SIG-M5 (cell line): ENCODE measurements at places on chromosomes 2 and 18.

DNA sequence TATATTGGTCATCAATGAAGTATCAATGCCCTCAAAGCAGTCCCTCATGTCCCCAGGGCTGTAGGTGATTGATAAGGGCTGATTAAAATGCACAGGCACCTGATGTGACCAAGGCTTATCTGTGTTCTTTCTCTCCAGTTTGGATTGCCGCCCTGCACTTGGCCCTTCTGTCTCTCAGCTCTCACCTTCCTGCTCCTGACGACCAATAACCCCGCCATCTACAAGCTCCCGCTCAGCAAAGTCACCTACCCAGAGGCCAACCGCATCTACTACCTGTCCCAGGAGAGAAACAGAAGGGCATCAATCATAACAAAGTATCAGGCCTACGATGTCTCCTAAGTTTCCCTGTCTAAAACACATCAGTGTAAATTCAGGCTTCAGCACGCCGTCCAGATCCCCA lies 41.8 kb upstream of the SLC14A1 start:
- no peak for DNase-seq

- DNase-seq = no peak
Measured at GRCh38 chr18:58359218-58359617, 269.7 kb downstream of the ALPK2 start.

DNA sequence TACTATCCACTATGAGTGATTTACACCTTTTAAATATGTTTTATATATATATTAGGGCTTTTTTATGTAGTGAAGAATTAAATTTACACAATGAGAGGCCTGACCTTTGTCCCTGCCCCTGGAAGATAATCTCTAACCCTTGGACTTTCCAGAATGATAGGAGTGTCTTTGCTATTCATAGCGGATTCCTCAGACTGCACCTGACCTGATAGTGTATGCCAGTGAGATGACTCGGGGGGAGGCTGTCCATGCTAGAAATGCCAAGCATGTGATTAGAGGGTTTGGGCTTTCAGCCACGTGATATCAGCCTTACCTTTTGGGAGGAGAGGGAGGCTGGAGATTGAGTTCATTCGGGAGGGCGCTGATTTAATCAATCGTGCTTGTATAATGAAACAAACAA lies 44.1 kb upstream of the LHCGR start:
- no peak for DNase-seq

DNA sequence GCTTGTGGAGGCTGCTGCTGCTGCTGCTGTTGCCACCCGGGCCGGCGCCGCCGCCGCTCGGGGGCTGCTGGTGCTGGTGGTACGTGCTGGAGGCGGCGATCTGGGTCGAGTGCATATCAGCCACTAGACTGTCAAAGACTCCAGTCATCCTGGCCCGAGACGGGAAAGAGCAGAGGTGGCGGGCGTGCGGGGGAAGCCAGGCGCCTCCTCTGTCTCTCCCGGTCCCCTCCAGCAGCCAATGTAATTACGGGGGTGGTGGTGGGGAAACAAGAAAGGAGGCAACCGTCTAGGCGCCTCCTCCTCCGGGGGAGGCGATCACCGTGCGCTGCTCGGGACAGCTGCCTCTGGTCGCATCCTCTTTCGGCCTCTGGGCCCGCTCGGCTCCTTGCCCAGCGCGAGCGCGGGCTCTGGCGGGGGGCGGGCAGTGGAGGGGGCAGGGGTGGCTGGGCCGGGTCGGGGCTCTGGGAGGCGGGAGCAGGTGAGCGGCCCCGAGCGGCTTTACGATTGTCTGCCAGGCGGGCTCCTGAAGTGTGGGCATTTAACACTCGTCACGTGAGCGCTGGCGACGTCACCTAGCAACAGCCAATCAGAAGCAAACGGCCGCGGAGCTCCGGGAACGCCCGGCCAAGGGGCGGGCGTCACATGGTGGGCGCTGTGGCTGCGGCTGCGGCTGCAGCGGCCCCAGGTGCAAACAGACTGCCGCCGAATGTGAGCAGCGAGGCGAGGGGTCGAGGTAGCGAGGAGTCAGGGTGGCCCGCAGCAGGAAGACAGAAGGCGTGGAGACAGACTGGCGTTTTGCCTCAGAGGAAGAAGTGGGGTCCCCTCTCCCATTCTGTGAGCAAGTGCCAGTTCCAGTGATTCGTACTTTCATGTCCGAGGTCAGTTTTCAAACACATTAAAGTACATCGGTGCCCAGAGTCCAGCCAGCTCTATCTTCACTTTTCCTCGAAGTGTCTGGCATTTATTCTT lies at the start of gene DLX2:
TSS of gene DLX2 (minus strand) at position 510 of the 969 bp plus-strand sequence. CDS start at position 148, 362 bp downstream.
- peak; percentile 49 for DNase-seq

DNA sequence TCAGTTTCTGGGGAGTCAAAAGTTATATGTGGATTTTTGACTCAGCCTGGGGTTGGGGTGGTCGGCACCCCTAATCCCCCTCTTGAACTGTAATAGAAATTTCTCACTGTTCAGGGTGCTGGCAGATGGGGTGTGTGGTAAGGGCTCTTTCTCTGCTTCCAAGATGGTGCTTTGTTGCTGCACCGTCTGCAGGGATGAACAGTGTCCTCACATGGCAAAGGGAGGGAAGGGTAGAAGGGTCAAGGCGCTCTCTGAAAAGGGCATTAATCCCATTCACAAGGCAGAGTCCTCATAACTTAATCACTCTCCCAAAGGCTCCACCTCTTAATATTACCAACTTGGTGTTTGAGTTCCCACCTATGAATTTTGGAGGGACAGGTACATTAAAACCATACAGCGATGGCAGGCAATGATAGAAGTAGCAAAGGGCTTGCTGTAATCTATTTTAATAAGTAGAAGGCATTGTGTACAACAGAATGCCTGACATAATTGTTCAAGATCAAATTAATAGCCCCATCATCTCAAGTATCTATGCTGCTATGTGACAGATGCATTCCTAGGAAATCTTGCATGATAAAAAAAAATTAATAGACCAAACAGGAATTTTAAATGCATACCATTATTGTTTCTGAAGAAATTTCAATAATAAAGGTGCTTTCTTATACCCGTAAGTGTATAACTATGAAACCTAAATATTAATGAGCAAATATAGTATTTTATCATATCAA lies 28.1 kb downstream of the MMADHC start:
- DNase-seq = no peak

- DNase-seq = no peak
Measured at GRCh38 chr2:241141214-241141770, 8.0 kb downstream of the PASK start.

DNA sequence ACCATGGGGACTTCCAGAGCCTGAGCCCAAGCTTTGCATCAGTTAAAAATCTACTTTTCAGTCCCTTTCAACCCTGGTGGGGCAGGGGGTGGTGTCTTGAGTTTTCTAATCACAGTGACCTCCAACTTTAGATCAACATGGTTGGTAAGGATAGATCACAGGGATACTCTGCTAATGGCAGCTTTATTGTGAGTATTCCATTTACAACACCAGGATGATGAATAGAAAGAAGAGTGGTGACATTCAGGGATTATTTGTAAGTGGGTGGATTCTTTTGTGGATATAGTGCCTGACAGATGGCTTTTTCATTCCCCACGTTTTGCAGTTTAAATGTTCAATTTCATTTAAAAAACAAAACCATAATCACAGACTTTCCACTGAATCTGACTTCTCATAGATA lies 51.3 kb downstream of the ZNF532 start:
- no peak for DNase-seq

- DNase-seq = no peak
Measured at GRCh38 chr2:181916726-181917718, 25.5 kb downstream of the ITPRID2 start.

- DNase-seq = no peak
Measured at GRCh38 chr2:240791221-240791800, 28.7 kb downstream of the KIF1A start.

GRCh38 chr2:226766352-226767055 lies 33.1 kb downstream of the IRS1 start:
- no peak for DNase-seq

DNA sequence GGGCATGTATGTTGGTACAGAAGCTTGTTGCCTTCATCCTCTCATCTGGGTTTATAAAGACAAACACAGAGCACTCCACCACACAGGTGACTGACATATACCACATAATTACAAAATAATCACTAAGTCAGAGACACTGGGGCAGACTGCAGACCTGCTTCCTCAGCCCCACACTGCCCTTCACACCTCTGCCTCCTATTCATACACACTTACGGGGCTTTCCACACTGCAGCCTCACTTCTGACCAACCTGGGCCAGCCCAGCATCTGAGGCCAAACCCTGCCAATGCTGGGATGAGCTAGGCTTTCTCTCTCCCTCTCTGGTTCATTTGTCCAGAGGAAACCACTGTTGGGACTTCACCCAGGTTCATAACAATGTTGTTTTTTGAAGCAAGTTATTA lies 4.5 kb downstream of the EMX1 start:
- no peak for DNase-seq

DNA sequence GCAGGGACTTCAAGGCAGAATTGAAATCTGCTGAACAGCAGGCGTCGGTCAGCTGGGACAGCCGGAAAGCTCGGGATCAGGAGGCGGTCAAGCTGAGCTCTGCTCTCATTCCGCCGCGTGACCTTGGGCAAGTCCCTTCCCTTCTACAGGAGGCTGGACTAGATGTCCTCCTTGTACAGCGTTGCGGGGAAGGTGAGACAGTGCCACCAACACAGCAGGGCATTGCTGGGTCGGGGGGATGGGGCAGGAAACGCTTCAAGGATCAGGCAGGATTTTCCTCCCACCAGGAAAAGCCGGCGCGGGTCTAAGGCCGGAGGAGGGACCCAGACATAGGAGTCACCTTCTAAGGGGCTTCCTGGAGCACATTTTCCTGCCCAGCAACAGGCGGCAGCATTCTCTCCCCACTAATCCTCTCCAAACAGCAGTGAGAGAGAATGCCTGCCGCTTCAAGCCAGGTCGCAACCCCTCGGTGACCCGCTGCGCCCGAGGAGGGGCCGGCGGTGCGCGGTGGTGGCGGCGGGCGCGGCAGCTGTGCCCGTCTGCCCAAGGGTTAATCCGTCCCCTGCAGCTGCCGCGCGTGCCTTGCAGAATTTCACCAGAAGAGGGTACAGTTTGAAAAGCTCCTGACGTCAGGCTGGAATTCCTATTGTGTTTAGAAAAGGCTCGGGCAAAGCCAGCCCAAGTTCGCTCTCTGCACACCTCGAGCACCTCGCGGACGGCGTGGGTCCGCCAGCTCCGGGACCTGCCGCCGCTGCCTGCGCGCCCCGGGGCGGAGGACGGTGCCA lies at the start of gene KCNF1:
TSS of gene KCNF1 (plus strand) at position 644 of the 785 bp plus-strand sequence. CDS start 493 bp downstream, outside the sequence.
- DNase-seq = no peak

DNA sequence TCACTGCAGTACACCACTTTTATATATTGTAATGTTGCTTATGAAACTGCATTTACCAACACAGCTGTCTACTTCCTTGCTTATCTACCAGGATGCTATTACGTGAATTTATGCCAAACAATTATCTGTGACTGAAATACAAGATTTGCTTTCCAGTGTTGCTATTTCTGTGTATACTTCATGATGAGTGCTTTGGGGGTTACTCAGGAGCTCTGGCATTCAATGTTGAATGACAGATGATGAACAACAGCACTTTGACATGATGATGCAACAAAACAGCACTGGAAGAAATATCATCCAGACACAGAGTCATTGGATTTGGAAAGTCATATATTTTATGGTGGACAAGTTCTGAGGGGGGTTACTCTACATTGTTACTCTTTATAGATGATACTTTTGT lies 125.8 kb downstream of the NETO1 start:
- DNase-seq = no peak

DNA sequence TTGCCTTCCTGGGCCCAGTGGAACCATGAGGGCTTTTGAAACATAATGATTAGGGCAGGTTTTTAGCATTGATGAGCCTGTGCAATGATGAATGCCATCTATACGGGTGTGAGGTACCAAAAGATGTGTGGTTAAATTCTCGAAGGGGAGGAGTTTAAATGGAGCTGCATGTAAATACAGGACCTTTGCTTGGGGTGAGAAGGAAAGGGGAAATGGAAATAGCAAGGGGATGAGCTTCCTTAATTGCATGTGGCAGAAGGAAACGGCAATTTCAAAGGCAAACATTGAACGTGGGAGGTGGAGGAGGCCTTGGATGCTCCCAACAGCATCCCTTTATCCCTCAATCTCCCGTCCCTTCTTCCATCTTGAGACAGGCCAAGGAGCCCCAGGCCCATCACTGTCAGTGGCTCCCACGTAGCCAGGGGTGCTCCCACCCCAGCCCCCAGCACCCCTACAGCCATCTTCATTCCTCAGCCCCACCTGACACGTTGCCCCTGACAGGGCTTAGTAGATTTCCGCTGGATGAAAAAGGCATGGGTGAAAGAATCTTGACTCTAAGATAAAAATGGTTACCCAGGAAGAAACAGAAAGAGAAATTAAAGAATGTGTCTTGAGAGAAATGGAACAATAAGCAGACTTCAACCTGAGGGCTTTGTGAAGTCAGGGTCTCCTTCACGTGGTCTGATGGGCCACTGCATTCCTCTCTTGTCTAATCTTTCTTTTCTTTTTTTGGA lies 32.5 kb downstream of the INPP5D start:
- peak; percentile 52 for DNase-seq

DNA sequence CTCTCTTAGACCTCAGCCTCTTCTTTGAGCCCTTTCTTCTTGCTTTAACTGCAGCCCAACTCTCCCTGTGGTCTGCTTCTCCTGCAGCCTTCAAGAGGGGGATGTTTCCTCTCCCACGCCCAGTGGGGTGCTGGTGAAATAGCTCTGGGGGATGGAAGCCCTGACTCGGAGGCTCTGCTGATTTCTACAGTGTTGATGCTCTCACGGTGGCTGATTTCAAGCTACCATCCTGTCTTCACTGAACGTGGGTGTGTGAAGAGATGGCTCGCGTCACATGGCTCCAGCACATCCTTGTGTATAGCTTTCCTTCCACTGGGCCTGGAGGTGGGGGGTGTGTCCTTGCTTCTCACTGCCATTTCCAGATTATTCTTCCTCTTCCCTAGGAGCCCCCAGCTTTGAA lies 20.0 kb downstream of the MPP4 start:
- DNase-seq = no peak

GRCh38 chr18:56235481-56236013 lies 402.8 kb downstream of the TXNL1 start:
- DNase-seq = no peak

- peak; percentile 68 for DNase-seq
Measured at GRCh38 chr2:40450066-40450795, 1.7 kb downstream of the SLC8A1 start.

GRCh38 chr2:232111551-232111950 lies 150.0 kb downstream of the DIS3L2 start:
- no peak for DNase-seq

GRCh38 chr2:161426922-161427663 lies 11.0 kb downstream of the TBR1 start:
- no peak for DNase-seq

- no peak for DNase-seq
Measured at GRCh38 chr2:198656869-198657268, 800.9 kb downstream of the SATB2 start.

GRCh38 chr2:143422681-143423080 lies 293.5 kb downstream of the ARHGAP15 start:
- no peak for DNase-seq

DNA sequence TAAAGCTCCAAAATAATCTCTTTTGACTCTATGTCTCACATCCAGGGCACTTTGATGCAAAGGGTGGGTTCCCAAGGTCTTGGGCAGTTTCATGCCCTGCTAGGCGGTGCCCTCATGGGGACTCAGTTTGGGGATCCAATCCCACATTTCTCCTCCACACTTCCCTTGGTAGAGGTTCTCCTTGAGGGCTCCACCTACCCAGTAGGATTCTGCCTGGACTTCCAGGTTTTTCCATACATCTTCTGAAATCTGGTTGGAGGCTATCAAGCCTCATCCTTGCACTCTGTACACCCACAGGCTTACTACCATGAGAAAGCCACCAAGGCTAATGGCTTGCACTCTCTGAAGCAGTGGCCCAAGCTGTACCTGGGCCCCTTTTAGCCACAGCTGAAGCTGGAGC lies 49.8 kb upstream of the ERMN start:
- no peak for DNase-seq
